ENCODE measurements at places on chromosomes 6 and 20. TPM values are rescaled to one million over a fixed set of nuclear protein-coding genes. Genes with fewer than 3 reads are reported as not detected.

SOX4 gene
- total RNA-seq: 3.7 TPM

RIN2 gene
- 30.1 TPM for total RNA-seq

CNR1 gene
- total RNA-seq: under 0.01 TPM

POM121L2 gene
- total RNA-seq: not detected

TUBB2B gene
- total RNA-seq: 2.7 TPM

RAB44 gene
- total RNA-seq: not detected

PRKN gene
- 2.0 TPM for total RNA-seq

NT5E gene
- 924 TPM for total RNA-seq

KIF25 gene
- total RNA-seq: not detected

PABPC1L gene
- total RNA-seq: 12.3 TPM

TMEM242 gene
- total RNA-seq: 3.9 TPM
